GM12878 (cell line): ENCODE measurements at places on chromosomes 6 and 20. TPM values are rescaled to one million over a fixed set of nuclear protein-coding genes. Genes with fewer than 3 reads are reported as not detected.

GRCh38 chr6:121853686-121854085, 418.2 kb downstream of the GJA1 start:
- no peaks in the 10 kb centered on the region; the same call in 1 of the 2 replicates for H3K27me3 ChIP-seq
- no peaks in the 10 kb centered on the region for H3K36me3 ChIP-seq
- DNase-seq, result no peak
- no peak overlapping the region for H3K27ac ChIP-seq

CST2 gene
- total RNA-seq, result not detected in 2 replicates

CYB5R4 gene
- 33.2 and 36.9 TPM in 2 replicates for total RNA-seq

GRCh38 chr6:144319211-144319610, 34.1 kb downstream of the UTRN start:
- no peak for DNase-seq
- no peak overlapping the region for H3K27ac ChIP-seq
- H3K27me3 ChIP-seq, result no peaks in the 10 kb centered on the region
- no peaks in the 10 kb centered on the region for H3K36me3 ChIP-seq
- H3K4me1 ChIP-seq, result no peaks in the 10 kb centered on the region

DNA sequence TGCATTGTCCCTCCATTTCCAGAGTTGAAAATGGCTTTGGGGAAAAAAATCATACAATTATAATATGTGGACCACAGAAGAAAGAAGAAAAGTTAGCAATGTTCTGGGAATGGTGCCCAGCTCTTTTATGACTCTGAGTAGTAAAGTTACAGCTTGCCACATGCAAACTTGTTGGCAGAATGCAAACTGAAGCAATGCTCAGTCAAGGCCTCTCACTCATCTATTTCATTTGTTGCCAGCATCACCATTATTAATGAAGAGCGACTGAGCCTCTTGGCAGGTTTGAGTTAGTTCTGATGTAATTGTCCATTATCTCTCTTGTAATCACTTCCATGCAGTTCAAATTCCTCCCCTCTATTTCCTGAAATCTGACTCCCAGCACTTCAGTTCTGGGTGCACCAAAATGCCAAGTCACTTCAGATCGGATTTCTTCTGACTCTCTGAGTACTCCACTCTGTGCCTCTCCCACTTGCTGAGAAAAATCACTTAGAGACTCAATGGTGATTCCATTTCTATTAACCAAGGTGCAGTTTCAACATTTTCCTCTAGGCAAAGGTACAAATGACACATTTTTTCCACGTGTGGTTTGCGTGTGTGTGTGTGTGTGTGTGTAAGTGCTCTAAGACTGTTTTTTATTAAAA, 154.4 kb upstream of the STMND1 start:
- no peak for DNase-seq
- no peak overlapping the region for H3K4me3 ChIP-seq
- no peaks in the 10 kb centered on the region for H3K27me3 ChIP-seq
- no peaks in the 10 kb centered on the region for H3K36me3 ChIP-seq

MTFR2 gene
- total RNA-seq, result 13.6 and 17.6 TPM in 2 replicates

DNA sequence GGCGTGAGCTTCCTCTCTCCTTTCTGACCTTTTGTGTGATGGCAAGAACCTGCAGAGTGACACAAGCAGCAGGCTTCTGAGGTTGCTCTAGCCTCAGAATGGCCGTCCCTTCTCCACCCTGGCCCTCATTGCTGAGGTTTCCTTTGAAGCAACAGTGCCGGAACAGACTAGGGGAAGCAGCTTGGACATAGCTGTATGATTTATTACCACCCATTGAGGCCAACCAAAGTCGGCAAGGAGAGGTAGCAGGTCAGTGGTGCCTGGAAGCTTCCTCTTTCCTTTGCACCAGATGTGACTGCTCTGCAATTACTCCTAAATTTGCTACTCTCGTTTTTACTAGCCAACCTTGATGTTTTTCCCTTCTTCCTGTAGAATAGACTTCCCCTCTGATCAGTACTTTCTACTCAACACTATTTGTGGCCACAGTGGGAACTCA, 31.4 kb downstream of the PTPN1 start:
- peak; percentile 73 for DNase-seq
- H3K4me3 ChIP-seq, result peak overlapping the region; percentile 42
- peaks cover 5% of the 10 kb centered on the region for H3K36me3 ChIP-seq
- no peaks in the 10 kb centered on the region for H3K27me3 ChIP-seq
- H3K27ac ChIP-seq, result peak overlapping the region; percentile 78

- no peak for DNase-seq
- H3K27ac ChIP-seq, result no peak overlapping the region
- H3K27me3 ChIP-seq, result no peaks in the 10 kb centered on the region
- peaks cover 7% of the 10 kb centered on the region for H3K4me1 ChIP-seq
These were observed 10.0 kb downstream of the BPHL start for GRCh38 chr6:3128356-3129108.

BTN1A1 gene
- total RNA-seq, result 1.1 and 1.5 TPM in 2 replicates

DNA sequence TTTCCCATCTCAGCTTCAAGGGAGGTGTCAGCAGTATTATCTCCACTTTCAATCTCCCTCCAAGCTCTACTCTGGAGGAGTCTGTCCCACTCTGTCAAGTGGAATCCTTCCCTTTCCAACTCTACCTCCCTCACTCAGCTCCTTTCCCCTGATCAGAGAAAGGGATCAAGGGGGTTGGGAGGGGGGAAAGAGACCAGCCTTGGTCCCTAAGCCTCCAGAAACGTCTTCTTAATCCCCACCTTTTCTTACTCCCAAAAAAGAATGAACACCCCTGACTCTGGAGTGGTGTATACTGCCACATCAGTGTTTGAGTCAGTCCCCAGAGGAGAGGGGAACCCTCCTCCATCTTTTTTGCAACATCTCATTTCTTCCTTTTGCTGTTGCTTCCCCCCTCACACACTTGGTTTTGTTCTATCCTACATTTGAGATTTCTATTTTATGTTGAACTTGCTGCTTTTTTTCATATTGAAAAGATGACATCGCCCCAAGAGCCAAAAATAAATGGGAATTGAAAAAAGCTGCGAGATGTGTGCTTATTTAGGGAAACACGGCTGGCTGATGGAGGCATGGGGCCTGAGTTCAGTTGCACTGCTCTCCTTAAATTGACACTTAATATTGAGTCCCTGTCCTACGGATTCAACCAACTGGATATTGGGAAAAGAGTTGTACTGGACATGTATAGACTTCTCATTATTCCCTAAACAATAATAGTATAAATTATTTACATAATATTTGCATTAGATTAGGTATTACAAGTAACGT, 4.9 kb downstream of the TUBB start:
- no peak overlapping the region for H3K27ac ChIP-seq
- H3K4me1 ChIP-seq, result peaks cover 12% of the 10 kb centered on the region
- DNase-seq, result no peak
